NCI-H1417 (cell line): ENCODE measurements at places on chromosomes 2 and 18.

DNA sequence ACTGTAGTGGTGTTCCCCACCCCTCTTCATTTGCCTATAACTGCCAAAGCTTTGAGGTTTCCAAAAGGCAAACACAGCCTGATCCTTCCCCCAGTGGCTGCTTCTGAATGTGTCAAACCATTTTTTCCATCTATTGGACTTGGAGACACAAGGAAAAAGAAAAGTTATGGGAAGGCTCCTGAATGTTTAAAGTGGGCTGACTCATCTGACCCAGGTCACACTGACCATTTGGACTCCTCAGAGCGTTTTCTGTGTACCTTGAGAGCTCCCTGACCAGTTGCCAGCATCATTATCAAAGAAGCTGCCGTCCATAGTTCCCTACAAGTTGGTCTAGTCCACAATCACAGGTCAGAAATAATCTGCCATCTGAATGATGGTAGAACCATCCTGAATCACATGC, 123.4 kb upstream of the COL3A1 start:
- DNase-seq, result no peak

GRCh38 chr18:67154979-67155378, 361.5 kb downstream of the DSEL start:
- DNase-seq, result no peak

- no peak for DNase-seq
Measured at GRCh38 chr18:51153659-51154371, 43.7 kb downstream of the MEX3C start.

GRCh38 chr2:67048314-67048713, 348.8 kb upstream of the ETAA1 start:
- DNase-seq, result no peak
